Pancreas (tissue), 10 donors: ENCODE measurements at places on chromosomes 5 and 9. TPM values are rescaled to one million over a fixed set of nuclear protein-coding genes. Genes with fewer than 3 reads are reported as not detected.

ZCCHC9 gene
- polyA plus RNA-seq = 14.7 TPM

GRCh38 chr9:97627624-97628023, 5.5 kb downstream of the TSTD2 start:
- DNase-seq = no peak

DNA sequence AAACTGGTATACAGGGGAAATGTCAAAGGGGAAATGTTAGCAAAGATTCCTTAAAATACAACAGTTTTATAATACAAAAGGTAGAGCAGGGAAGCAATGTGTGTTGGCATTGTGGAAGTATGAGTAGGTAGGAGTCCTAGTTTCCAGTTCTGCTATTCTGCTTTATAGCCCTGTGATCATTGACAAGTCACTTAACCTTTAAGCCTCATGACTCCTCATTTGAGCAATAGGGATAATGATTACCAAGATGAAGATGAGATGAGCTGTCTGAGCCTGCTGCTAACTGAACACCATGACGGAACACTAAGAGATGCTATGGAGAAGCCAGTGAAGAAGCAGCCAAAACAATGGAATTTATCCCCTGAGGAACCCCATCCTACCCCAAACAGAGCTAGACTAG, 251.7 kb downstream of the PAPPA start:
- DNase-seq = no peak

DNA sequence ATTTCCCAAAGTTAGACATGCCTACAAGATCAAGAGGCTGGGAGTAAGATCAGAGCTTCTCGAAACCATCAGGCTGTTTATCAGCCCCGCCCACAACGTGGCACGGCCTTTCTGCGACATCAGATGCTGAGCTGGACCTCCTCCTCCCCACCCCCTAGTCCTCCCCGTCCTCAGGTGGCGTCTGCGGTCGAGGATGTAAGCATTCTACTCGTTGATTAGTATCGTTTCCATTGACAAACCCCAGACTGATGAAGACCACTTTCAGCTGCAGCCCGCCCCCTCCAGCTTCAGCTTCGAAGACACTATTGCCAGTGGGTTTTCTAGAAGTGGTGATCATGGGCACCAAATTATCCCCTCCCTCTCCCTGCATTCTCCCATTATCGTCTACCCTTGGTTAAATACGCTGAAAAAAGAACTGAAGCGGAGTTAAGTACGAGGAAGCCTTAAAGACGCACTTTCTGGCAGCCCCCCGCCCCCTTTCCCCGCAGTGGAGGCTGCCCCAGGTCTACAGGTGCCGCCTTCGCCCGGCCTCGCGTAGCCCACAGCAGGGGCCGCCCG, 1.1 kb downstream of the PPIC start:
- DNase-seq = peak; percentile 34

DNA sequence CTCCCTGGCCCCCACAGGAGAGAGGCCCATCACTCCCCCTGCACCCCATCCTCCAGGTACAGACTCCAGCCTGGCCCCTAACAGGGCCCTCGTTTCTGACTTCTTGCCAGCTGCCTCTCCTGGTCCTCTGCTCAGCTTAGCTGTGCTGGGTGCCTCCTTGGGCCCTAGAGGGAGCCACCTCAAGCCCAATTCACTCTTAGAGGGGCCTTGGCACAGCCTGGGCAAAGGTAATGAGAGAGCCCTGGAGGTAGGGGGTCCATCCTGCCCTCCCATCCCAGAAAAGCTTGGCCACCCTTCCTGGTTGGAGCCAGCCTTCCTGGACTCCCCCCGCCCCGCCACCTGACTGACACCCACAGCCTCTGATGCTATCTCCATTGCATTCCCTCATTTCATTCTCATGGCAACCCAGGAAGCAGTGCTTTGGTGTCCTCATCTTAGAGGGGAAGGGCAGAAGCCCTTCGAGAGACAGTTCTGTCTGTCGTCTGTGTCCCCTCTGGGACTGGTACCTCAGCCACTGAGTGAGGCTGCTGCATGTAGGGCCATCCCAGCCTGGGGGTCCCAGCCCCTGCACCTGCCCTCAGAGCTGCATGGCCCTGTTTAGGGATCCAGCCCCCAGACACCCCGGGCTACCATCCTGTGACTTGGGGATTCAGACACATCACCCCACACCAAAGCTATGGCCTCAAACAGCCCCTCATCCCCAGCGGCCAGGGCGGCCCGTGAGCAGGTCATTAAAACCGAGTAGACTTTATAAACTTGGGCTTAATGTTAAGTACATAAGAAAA, 95.5 kb downstream of the BARX1 start:
- no peak for DNase-seq
